ENCODE measurements at places on chromosomes 11 and 22.

- no peak for DNase-seq
These were observed 15.7 kb upstream of the NAV2 start for GRCh38 chr11:19696904-19697303.

GRCh38 chr11:133171374-133171773 is 360.9 kb downstream of the OPCML start:
- DNase-seq: no peak

DNA sequence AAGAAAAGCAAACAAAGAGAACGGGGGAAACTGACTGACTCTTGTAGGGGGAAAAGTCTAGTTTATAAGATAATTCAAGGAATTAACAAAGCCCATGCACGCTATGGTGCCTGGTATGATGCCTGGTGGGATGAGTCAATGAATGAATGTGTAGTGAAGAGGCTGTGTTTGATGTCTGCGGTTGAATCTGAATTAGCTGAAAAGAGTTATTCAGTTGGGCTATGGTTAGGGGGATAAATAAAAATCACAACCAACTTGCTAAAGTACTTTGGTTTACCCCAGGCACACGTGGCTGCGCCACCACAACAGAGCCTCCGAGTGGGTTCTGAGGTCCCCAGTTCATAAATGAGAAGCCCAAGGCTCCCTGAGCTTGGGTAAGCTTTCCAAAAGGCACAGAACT is 369.3 kb upstream of the SYN3 start:
- no peak for DNase-seq

- DNase-seq: no peak
These were observed 869.7 kb downstream of the BRD1 start for GRCh38 chr22:48957987-48958321.

GRCh38 chr11:3085052-3085451 is 27.8 kb upstream of the CARS1 start:
- no peak for DNase-seq

DNA sequence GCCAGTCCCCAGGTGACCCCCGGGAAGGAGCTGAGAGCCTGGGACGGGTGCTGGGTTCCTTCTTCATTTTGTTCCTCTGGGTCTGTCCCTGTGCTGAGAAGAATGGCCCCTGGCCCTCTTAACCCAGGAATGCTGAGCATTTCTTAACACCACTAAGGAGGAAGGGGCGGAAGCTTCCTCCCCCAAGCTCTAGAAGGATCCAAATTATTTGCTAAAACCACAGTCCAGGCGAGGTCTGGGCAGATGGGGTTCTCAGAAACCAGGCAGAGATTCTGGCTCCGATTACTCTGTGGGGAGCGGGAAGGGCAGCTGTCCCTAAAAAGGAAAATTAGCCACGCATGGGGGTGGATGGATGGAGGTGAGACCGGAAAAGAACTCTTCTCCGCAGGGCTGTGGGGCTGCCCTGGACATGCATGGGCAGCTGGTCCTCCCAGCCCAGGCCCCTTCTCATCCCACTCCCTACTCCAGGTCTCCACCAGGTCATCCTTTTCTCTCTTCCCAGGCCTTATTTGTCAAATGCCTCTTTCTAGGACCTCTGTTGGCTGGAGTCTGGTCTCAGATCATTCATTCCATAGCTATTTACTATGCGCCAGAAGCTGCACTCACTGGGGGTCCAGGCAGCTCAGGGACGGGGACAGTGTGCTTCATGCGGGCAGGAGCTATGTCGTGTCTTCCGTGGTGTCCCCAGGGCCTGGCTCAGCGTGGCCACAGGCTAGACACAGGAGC is 45.0 kb upstream of the MYH9 start:
- DNase-seq: no peak

GRCh38 chr11:128759597-128759996 is 65.7 kb downstream of the FLI1 start:
- no peak for DNase-seq

- DNase-seq: no peak
These were observed 39.8 kb downstream of the GAB2 start for GRCh38 chr11:78377625-78378418.

DNA sequence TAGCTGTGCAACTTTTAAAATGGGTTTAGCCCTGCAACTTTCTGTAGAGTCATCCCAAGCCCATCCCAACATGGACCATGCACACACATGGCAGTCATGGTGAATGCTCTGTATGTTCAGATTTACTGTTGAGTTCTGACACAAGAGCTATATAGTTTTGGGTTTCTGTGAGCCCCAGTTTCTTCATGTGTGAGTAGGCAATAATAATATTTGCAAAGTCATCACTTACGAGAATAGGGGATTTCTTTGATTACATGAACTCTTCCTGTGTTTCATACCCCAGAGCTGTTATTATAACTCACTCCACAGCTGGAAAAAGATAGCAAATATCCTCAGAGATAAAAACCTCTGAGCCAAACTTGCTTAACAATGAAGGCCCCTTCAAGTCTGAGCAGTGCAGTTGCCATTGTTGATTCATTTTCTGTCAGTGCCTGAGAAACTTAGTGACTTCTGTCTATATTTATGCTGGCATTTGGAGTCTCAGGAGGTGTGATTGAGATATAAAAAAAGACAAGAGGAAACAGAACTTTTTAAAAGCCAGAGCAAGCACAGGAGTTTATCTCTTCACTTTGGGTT is 767.9 kb upstream of the API5 start:
- DNase-seq: no peak

All from effector memory CD4-positive, alpha-beta T cell (primary cell).